ENCODE measurements at places on chromosomes 6 and 20.

GRCh38 chr6:16704401-16705045, 56.7 kb downstream of the ATXN1 start:
- peak; percentile 66 for DNase-seq

DNA sequence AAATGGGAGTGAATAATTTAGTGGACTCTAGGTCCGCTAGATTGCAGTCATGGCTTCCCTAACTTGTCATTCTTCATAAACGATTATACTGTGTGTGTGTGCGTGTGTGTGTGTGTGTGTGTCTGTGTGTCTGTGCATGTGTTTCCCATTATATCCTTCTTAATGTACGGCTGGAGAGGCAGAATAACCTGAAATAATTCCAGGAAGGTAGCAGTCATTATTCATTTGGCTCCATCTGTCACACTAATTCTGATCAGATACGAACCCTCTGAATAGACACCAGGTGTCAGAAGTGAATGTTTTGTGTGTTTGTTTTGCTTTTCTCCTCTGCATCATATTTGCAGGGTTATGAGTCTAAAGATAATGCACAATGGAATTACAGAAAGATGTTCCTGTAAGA, 372.9 kb downstream of the DOK5 start:
- DNase-seq: no peak

- DNase-seq: peak; percentile 99
Observed at GRCh38 chr6:158849899-158850806, 31.0 kb upstream of the EZR start.

GRCh38 chr6:34027445-34027936, 118.4 kb downstream of the GRM4 start:
- peak; percentile 11 for DNase-seq

GRCh38 chr6:3697609-3698008, 53.9 kb downstream of the PXDC1 start:
- peak; percentile 16 for DNase-seq

Data from mammary epithelial cell (primary cell).